ENCODE measurements at places on chromosomes 13 and 19.

DNA sequence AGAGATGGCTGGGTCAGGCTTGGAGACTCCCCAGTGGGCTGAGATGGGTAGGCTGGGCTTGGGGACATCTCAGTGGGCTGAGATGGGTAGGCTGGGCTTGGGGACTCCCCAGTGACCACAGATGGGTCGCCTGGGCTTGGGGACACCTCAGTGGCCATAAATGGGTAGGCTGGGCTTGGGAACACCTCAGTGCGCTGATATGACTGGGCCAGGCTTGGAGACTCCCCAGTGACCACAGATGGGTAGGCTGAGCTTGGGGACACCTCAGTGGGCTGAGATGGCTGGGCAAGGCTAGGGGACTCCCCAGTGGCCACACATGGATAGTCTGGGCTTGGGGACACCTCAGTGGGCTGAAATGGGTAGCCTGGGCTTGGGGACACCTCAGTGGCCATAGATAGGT is 12.8 kb downstream of the IQCN start:
- DNase-seq: no peak

- DNase-seq: no peak
Observed at GRCh38 chr19:9935506-9936325, 599 bp downstream of the OLFM2 start.

GRCh38 chr13:20198781-20199180 is 6.0 kb upstream of the GJB2 start:
- no peak for DNase-seq

GRCh38 chr19:53504885-53505284 is 33.1 kb upstream of the ZNF331 start:
- no peak for DNase-seq

GRCh38 chr19:43651758-43652545 is 12.3 kb upstream of the CADM4 start:
- DNase-seq: no peak

- no peak for DNase-seq
Observed at GRCh38 chr19:6736169-6736916, 1.0 kb downstream of the GPR108 start.

DNA sequence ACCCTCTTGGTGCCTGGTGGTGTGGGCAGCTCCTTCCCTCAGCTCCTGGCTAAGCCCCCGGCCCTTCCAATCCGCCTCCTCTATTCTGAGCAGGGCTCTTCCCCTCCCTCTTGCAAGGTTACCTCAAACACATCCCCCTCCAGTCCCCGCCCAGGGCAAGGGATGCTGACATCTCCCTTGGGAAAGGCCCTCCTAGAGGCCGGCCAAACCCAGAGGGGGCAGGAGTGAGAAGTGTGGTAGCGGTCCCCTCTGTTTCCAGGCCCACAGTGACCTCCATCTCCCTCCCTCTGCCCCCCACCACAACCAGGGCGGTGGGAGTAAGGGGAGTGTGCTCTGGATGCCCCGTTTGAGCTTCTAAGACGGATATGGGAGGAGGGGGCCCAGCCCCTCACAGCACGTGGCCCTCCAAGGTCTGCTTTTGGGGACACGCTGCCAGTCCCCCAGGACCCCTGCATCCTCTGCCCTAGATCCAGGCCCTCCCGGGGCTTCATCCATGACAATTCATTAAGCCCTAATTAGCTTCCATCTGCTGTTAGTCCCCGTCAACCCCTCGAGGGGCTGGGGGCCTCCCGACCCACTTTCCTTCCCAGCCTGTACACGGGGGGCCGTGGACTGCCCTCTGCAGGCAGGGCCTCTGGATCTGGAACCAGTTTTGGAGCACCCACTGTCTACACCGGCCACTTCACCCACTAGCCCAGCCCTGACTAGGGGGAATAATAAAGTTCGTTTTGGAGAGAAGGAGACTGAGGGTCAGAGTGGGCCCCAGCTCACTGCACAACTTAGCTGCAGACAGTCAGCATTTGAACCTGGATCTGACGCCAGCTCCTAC is 2.3 kb downstream of the LINGO3 start:
- DNase-seq: no peak

DNA sequence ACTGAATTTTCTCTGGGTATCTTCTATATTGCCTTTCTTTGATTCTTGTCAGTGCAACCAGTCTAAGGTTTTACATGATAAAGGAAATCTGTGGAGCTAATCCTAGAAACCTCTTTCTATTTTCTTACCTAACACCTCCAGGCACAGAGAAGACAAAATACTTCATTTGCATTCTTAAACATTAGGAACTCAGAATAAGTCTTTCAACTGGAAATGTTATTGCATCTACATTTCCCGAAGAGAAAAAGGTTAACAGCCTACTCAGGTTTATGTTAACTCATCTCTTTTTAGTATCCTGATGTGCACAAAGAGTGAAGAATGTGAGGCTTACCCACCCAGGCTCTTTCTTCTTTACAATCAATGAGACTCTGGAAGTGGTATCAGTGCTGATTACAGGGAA is 106.7 kb downstream of the PCCA start:
- no peak for DNase-seq

- DNase-seq: no peak
Observed at GRCh38 chr13:99816321-99816720, 155.2 kb downstream of the ZIC5 start.

- DNase-seq: no peak
Observed at GRCh38 chr19:5281588-5281987, 59.0 kb downstream of the PTPRS start.

DNA sequence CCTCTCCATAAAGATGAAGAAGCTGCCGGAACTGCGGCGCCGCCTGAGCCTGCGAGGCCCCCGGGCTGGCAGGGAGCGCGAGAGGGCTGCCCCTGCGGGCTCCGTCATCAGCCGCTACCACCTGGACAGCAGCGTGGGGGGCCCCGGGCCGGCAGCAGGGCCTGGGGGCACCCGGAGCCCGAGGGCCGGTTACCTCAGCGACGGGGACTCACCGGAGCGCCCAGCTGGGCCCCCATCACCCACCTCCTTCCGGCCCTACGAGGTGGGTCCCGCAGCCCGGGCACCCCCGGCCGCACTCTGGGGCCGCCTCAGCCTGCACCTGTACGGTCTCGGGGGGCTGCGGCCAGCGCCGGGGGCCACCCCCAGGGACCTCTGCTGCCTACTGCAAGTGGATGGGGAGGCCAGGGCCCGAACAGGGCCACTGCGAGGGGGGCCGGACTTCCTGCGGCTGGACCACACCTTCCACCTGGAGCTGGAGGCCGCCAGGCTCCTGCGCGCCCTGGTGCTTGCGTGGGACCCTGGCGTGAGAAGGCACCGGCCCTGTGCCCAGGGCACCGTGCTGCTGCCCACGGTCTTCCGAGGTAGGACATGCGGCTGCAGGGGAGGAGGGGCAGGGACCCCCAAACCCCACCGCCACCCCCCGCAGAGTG is 2.7 kb downstream of the SYDE1 start:
- DNase-seq: no peak

GRCh38 chr19:46502891-46503290 is 7.2 kb upstream of the PNMA8B start:
- DNase-seq: no peak

GRCh38 chr13:100611678-100612492 is 23.3 kb upstream of the GGACT start:
- no peak for DNase-seq

DNA sequence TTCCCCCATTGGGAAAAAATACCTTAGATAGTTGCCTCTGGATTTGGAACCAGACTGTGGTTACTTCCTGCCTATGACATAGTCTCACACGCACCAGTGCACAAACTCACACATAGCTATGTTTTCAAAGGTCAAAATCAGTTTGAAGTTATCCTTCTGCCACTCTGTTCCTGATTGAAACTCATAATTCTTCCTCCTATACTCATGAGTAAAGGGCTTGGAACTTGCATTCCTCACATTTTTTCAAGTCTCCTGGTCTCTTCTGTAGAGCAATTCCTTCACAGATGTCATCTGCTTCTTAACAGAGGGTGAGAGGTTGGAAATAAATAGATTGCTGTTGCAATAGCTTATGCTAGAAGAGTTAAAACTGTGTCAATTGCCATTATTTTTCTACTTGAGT is 18.6 kb upstream of the POSTN start:
- DNase-seq: no peak
